ENCODE measurements at places on chromosomes 4 and X.

DNA sequence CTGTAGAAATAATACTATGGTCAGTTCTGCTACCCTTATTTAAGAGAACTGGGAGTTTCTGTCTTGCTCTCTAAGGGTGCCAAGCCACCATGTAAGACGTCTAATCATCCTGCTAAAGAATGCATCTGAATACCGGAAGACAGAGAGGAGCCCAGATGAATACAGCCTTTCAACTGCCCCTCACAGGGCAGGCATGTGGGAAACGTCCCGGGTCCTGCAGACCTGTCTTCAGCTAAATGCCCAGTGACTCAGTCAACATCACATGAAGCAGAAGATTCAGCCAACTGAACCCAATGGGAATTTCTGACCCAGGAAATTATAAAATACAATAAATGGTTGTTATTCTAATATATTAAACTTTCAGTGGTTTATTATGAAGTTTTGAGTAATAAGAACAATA is 2141.0 kb upstream of the AGA start:
- DNase-seq = no peak

DNA sequence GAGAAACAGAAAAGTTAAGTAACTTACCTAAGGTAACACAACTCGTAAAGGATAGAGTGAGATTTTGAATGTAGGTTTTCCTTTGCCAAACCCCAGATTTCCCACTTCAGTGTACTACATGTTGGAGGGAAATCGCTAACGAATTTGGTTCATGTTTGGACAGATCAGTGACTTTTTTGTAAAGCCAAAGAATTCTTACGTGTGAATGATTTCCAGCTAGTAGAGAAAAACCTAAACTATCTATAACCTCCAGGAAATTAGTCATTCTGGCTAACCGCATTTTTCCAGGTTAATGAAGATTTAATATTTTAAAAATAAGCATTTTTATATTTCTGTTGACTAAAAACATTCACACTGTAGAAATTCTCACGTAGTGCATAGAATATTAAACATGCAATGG is 7.2 kb downstream of the TENM3 start:
- DNase-seq = no peak

- no peak for DNase-seq
Observed at GRCh38 chr4:133152831-133153481, 3.9 kb downstream of the PCDH10 start.

DNA sequence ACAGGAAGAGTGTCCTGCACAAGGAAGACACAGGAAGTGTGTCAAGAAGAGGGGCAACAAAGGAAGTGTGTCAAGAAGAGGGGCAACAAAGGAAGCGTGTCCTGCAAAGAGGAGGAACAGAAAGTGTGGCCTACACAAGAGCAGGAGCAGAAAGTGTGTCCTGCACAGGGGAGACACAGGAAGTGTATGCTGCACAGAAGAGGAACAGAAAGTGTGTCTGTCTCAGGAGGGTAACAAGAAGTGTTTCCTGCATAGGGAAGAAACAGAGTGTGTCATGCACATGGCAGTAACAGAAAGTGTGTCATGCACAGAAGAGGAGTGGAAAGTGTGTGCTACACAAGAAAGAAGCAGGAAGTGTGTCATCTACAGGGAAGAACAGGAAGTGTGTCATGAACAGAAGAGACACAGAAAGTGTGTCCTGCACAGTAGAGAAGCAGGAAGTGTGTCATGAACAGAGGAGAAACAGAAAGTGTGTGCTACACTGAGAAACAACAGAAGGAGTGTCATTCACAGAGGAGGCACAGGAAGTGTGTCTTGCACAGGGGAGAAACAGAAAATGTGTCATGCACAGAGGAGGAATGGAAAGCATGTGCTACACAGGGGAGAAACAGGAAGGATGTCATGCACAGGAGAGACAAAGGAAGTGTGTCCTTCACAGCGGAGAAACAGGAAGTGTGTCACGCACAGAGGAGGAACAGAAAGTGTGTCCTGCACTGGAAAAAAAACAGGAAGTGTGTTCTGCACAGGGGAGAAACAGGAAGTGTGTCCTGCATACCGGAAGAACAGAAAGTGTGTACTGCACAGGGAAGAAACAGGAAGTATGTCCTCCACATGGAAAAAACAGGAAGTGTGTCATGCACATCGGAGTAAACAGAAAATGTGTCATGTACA is 526.4 kb upstream of the PRKX start:
- DNase-seq = no peak

DNA sequence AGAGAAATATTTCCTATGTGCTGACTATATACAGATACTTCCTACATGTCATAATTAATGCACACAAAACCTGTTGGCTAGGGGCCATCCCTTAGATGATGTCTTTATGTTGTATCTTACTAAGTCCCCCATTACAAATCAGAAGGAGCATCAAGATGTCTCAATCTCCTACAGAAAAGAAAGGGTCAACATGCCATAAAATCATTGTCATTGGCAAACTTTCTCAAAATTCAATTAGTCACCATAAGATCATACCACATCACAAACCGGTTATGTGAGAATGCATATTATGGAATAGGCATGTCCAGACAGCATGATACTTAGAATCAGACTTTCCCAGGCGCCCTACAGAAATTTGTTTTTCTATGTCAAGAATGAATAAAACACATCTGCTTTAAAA is 175.2 kb upstream of the TET2 start:
- no peak for DNase-seq

GRCh38 chr4:55318175-55319129 is 27.6 kb upstream of the SRD5A3 start:
- DNase-seq = no peak

GRCh38 chrX:39930786-39931528 is 166.8 kb downstream of the BCOR start:
- no peak for DNase-seq

DNA sequence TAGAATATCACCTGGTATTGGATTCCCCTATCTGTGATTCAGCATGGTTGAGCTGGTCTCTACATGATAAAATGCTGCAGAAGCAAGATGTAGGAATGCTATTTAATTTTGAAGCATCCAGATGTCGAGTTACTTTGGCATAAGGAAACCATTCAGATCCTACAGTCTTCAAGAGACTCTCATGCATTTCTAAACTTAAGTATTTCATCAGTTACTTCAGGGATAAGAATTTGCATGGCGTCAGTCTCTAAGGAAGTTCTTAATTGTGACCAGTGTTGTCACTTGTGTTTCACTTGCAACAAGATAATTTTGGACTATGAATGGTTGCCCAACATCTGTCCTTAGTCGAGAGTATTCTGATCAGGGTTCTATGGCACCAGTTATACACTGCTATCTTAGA is 192.4 kb downstream of the CCNG2 start:
- DNase-seq = no peak

DNA sequence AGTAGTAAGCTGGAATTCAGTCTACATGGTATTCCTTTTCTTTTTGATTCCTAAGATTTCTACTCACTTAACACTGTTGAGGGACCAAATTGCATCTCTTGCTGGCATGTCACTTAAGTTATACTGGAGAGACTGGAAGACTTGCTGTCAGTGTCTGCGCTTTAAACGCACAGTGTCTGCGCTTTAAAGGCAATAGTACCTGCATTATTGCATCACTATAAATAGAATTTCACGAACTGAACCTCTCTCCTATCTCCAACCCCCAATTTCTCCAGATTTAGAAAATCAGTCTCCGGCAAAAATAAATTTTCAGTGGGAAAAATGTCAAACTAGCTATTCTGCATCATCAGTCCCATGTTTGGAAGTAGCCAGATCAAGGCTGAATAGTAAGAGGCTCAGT is 21.2 kb downstream of the SMAD1 start:
- no peak for DNase-seq

- DNase-seq = no peak
Observed at GRCh38 chr4:182065255-182065654, 177.9 kb upstream of the TENM3 start.

GRCh38 chr4:113467581-113467980 is 294.0 kb downstream of the CAMK2D start:
- DNase-seq = no peak

DNA sequence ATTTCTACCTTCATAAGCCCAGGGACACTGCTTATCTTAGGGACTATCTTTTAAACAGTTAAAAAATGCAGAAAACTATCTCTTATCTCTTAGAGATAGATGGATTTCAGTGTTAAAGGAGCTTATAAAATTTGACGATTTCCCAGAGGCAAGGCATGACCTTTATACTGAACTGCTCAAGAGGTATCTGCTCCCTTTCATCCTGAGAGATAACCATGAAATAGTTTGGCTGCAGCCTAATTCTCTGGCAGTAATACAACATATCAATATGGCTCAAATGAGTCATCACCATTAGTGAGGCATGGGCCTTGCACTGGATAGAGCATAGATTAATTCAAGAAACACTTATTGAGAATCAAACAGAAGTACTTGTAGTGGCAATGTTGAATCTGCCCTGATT is 348.2 kb upstream of the GRIA3 start:
- DNase-seq = no peak

DNA sequence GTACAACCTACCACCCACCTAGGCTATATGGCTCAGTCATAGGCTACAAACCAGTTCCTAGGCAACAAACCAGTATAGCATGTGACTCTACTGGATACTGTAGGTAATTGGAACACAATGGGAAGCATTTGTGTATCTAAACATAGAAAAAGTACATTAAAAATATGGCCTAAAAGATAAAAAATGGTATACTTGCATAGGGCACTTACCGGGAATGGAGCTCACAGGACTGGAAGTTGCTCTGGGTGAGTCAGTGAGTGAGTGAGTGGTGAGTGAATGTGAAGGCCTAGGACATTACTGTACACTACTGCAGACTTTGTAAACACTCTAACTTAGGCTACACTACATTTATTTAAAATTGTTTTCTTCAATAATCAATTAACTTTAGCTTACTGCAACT is 139.2 kb upstream of the RBPJ start:
- no peak for DNase-seq

Data from cortex of kidney (tissue), 1 donor.